RPMI7951 (cell line): ENCODE measurements at places on chromosomes 6 and 20. TPM values are rescaled to one million over a fixed set of nuclear protein-coding genes. Genes with fewer than 3 reads are reported as not detected.

Gene PEX7
- total RNA-seq = 9.7 and 17.1 TPM in 2 replicates

DNA sequence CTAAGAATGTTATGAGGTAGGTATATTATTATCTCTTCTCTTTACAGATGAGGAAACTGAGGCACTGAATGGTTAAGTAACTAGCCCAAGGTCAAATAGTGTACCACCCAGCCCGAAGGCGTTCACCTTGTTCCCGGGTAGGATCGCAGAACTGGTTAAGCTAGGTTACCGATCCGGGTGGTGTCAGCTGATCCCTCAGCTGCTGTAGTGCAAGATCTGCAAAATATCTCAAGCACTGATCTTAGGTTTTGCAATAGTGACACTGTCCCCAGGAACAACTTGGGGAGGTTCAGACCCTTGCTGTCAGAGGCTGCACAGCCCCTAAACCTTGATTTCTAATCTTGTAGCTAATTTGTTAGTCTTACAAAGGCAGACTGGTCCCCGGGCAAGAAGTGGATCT, 28.1 kb downstream of the SLC52A3 start:
- DNase-seq = no peak

DNA sequence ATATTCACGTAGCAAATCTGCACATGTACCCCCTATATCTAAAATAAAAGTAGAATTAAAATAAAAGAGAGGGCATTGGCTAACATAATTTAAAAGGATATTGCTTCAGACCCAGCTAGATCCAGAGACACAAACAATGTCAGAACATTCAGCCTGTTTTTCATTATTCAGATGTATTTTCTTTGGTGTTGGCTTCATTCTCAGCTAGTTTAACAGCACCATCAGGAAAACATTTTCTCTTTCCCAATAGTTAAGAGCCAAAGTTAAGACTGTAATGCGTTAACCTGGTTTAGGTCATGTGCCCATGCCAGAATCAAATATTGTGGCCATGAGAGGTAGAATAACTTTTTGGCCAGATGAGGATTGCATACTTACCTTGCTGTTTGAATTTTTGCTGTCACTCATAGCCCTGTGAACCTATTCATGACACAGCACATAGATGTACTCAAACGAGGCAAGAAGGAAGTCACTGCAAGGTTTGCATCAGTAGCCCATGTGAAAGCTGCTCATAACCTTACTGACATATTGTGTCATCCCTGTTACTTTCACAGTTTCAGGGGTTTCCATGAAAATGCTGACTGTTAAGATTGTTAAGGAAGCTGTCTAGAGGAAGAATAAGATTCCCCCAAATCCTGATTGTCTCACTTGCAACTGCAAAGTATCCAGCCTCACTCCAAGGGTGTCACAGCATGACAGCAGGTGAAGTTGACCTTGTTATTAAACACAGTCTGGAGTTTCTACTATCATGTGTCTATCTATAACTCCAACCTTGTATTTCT, 233.1 kb downstream of the PACRG start:
- DNase-seq = no peak

GRCh38 chr20:13799040-13799439, 14.2 kb downstream of the NDUFAF5 start:
- DNase-seq = no peak

DNA sequence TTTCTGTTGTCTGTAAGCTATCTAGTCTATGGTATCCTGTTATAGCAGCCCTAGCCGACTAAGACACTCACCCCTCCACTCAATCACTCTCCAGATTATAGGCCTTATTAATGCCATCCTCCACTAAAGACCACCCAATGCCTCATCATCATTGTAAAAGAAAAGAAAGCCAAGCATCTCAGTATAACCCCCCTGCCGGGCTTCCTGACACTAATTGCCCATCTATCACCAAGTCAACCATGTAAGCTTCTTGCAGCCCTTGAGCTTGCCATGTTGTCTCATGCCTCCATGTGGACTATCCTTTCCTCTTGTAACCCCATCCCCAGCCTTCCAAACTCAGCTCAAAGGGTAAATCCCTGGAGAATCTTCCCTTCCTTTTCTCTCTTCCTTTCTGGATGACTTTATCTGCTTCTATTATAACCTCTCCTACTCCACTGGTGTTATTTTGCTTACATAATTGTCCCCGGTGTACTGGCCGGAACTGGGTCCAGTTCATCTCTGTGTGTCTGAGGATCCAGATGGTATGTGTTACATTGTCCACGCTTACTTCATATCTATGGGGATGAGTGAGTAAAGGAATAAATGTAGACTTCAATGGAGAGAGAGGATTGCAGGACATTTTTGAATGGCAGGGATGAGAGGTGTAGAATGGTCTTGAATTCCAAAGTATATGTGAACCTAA, 202.9 kb upstream of the SOX4 start:
- no peak for DNase-seq

Gene CDH22
- not detected in 2 replicates for total RNA-seq

Gene TRIM15
- total RNA-seq = not detected in 2 replicates

DNA sequence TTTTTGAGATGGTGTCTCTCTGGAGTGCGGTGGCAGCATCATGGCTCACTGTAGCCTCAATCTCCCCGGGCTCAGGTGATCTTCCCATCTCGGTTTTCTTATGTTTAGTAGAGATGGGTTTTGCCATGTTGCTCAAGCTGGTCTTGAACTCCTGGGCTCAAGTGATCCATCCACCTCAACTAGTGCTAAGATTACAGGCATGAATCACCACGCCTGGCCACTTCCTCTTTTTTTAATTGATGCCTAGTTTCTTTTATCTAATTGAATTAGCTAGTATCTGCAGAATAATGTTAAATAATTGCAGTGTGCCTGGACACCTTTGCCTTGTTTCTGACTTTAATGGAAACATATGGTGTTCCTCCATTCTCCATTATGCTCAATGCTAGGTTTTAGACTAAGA, 38.4 kb upstream of the SLC22A16 start:
- no peak for DNase-seq

DNA sequence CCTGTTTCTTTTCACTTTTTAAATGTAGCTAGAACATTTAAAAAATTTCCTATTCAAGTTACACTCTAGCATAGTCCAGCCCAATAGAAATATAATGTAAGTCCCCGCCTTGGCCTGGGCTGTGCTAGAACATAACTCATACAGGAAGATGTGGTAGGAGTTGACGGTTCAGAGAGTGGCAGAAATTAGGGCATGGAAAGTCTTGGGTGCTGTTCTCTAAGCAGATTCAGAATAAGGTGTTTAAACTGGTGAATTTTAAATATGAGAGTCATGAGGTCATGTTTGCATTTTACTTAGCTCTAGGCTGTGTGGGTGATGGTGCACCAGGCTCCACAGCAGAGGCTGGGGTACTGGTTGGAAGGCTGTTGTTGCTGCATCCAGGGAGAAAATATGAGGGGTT, 256.5 kb downstream of the FARS2 start:
- no peak for DNase-seq

- peak; percentile 72 for DNase-seq
Observed at GRCh38 chr20:51700809-51701285, 67.3 kb downstream of the ATP9A start.

Gene DEF6
- 0.72 and 1.4 TPM in 2 replicates for total RNA-seq

GRCh38 chr6:28742668-28743270, 181.0 kb downstream of the TRIM27 start:
- no peak for DNase-seq

DNA sequence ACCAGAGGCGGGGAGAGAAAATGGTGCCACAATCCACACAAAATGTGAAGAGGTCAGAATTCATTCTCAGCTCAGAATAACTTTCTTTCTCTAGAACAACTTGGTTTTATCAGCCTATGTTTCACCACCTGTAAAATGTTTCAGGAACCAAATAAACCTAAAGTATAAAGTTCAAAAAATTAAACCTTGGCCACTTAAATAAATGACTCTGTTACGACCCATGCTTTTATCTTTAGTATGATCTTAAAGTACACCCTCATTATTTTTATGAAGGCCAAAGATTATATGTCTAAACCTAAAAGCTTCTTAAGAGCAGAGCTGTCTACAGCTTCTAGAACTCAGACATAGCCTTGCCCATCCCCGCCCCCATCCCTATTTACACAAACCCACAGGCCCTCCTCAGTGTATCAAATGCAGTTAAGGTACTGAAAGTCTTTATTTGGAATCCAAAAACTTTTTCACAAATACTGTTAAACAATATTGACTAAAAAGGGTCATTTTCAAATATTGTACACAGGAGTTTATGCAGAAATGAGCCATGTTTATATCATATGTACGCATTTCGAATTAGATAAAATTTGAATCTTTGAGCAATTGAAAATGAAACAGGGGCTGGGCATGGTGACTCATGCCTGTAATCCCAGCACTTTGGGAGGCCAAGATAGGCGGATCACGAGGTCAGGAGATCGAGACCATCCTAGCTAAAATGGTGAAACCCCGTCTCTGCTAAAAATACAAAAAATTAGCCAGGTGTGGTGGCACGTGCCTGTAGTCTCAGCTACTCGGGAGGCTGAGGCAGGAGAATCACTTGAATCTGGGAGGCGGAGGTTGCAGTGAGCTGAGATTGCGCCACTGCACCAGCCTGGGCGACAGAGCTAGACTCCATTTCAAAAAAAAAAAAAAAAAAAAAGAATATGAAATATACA, 5.7 kb upstream of the NHSL1 start:
- no peak for DNase-seq

Gene BPI
- 0.24 and 0.29 TPM in 2 replicates for total RNA-seq

Gene STMND1
- total RNA-seq = not detected in 2 replicates

DNA sequence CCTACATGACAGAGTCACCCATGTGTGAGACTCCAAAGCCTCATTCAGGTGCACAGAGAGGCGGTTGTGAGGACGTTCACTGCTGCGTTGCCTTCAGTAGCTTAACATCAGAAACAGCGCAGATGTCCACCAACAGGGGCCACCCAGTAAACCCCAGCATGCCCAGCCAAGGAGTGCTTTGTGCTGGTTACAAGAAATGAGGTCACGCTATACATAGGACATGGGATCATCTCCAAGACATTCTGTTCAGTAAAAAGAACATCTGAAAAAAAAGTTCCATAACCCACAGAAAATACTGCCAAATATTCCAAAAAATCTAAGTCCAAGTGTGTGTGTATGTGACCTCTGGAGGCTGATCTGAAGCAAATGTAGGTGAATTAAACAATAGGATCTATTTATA, 16.0 kb downstream of the SLC52A3 start:
- DNase-seq = no peak

DNA sequence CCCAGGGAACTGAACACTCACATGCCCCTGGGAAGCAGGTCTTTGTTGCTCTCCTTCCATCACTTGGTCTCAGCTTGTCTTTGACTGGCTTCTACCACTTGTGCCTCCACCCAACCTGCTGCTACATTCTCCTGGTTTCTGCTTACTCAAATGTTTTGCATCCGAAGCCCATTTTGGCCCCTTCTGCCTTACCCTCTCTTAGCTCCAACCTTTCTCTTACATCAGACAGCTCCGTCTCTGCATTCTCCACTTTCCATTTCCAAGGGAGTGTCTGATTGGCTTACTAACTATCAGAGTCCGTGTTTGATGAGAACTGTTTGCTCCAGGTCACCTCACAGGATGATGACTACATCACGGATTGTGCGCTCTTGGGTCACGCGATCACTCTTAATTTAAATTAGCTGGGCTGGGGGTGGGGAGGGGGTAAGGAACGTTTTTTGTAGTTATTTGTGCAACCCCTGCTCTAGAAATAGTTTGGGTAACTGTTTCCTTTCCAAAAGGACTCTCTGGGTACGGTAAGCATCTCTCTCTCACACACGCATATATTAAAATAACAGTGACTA, 844 bp upstream of the ABRACL start:
- DNase-seq = peak; percentile 58

GRCh38 chr6:52415917-52416628, 4.1 kb upstream of the EFHC1 start:
- DNase-seq = peak; percentile 64

Gene HCK
- total RNA-seq = not detected in 2 replicates

DNA sequence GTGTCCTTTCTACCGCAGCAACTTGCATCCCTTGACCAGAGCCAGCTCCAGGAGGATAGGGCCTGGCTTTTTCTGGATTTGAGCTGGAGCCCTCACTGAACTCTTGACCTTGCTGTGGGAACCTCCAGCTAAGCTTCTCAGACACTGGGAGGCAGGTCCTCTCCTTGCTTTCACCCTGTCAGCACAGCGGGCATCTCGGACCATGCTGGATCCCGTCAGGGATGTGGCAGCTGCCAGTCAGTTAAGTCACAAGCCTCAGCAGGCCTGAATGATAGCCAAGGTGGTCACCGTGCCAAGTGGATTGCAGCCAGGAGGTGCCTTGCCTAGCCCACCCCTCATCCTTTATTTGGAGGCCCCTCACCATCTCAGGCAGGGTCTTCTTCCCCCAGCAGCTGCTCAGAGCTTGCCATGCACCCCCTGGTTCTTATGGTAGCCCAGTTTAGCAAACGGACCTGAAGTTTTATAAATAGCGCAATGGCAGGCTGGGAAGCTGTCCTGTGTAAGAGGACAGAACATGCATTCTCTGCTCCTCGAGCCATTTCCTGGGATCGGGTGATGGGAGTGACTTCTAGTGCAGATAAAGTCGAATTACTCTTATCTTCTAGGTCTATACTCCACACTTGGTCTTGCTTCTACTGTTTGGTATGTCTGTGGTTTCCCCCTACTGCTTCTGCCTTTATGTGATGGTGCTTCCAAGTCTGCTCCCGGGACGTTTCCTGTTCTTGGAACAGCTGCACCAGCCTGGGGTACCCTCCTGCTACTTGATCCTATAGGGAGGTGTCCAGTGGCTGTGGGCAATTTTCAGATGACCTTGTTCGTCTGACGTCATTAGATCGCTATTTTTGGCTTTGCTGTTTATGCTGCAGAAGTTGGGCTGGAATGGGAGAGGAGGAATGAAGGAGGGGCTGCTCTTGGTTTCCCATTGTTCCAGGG, 7.1 kb upstream of the MYLK2 start:
- peak; percentile 98 for DNase-seq

GRCh38 chr6:37099442-37099841, 70.5 kb upstream of the PIM1 start:
- peak; percentile 34 for DNase-seq

GRCh38 chr6:119147101-119148053, 68.9 kb upstream of the FAM184A start:
- peak; percentile 98 for DNase-seq

DNA sequence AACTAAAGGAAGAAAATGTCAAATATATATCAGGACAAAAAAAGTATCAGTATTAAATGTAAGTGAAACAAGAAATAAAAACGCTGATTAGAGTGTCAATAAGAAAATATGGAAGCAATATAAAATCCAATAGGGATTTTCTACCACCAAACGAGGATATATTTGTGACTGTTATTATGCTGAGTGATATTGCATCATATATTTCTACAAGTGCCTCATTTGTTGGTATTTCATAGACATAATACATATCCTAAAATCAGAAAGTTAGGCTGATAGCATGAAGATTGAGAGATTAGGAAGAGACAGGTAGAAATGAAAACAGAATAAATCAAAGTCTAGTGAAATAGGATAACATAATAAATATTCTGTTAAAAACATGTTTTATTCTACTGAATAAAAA, 429.2 kb upstream of the IRAK1BP1 start:
- DNase-seq = no peak

- no peak for DNase-seq
Observed at GRCh38 chr20:51381557-51381956, 161.0 kb downstream of the NFATC2 start.

DNA sequence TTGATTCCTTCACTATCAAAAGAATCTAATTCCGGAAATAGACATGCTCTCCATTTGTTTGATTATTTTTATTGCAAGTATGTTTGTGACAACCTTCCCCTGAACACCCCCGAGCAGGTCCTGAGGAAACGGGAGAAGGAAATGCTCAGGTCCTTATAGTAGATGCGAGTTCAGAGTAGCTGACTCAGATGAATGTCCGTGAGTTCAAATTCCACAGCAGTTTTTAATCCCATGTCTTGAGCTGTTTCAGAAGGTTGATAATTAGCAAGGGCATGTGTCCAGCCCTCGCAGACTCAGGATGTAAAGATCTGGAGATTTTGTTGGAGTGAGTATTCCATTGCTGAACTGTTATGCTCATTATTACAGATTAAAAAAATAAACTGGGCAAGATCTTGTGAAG, 169.3 kb downstream of the BCAS1 start:
- DNase-seq = peak; percentile 89
